ENCODE measurements at places on chromosomes 7 and 10. TPM values are rescaled to one million over a fixed set of nuclear protein-coding genes. Genes with fewer than 3 reads are reported as not detected.

DNA sequence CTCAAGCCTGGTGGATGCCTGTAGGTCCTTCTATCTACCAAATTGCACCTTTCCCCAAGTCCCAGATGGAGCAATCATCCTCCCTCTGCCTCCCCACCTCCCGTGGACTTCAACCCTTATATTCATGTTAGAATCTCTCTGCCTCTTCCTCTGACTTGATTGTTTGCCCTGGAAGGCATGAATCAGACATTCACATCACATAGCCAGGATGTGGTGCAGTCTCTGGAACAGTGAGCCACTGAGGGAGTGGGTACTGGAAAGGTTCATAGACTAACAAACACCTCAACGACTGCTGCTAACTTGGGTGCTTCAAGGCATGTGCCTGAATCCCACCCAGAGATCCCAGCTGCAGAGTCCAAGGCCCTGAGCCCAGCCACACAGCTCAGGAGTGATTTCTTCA is 494.0 kb downstream of the TNS3 start:
- peak; percentile 68 for DNase-seq

DNA sequence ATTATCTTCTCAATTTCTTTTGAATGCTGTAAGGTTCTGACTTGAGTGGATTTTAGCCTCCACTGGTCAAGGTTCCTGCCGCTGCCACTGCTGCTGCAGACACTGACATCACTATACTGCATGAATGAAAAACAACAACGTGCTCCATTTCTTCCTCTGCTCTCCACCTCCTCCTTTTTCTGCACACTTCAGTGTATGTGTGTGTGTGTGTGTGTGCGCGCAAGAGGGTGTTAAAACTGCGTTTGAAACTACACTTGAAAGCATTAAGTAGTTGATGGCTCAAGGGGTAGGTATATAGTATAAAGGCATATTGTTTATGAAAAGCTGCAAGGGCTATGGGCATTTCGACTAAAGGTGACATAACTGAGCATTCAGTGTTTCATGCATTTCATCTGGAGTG is 3.5 kb downstream of the GLCCI1 start:
- no peak for DNase-seq

PDIA4 gene
- total RNA-seq: 183 TPM

GRCh38 chr7:131385039-131385605 is 57.4 kb downstream of the MKLN1 start:
- DNase-seq: no peak

HOXA3 gene
- total RNA-seq: not detected

LOXL4 gene
- not detected for total RNA-seq

GRCh38 chr10:42974693-42975002 is 102.2 kb upstream of the RET start:
- DNase-seq: no peak

GRCh38 chr10:127949831-127950230 is 42.9 kb downstream of the PTPRE start:
- DNase-seq: no peak

- DNase-seq: no peak
These were observed 3.1 kb downstream of the ABHD11 start for GRCh38 chr7:73735528-73735905.

DNA sequence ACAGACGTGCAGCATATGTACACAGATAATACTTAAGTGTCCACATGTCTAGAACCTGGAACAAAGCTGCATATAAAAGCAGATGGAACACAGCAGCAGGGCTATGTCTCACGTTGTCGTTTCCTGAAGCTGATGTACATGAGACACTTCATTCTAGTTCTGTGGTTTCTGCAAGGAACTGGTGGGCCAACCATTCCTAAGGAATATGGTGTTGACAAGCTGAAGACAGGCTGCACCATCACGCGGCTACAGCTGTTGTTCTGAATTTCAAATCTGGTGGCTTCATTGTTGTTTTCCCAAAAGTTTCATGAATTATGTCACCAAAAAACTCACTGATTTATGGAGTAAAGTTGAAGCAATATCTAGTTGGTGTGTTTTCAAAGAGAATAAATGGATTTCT is 33.7 kb downstream of the PRKAG2 start:
- DNase-seq: no peak

DNA sequence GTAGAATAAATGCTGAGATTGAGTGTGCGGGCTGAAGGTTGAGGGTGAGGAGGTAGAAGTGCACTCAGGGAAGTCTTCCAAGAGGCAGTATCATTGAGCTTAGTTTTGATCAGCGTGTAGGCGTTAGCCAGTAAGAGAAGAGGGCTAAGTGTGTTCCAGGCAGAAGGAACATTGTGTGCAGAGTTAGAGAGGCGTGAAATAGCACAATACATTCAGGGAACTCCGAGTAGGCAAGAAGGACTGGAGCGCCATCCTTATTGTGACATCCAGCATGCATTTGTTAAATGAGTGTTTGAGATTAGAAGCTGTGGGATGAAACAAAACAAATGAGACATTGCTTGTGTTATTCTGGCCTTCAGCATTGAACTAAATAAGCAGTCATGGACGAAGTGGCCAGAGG is 140.9 kb upstream of the MKLN1 start:
- no peak for DNase-seq

DNA sequence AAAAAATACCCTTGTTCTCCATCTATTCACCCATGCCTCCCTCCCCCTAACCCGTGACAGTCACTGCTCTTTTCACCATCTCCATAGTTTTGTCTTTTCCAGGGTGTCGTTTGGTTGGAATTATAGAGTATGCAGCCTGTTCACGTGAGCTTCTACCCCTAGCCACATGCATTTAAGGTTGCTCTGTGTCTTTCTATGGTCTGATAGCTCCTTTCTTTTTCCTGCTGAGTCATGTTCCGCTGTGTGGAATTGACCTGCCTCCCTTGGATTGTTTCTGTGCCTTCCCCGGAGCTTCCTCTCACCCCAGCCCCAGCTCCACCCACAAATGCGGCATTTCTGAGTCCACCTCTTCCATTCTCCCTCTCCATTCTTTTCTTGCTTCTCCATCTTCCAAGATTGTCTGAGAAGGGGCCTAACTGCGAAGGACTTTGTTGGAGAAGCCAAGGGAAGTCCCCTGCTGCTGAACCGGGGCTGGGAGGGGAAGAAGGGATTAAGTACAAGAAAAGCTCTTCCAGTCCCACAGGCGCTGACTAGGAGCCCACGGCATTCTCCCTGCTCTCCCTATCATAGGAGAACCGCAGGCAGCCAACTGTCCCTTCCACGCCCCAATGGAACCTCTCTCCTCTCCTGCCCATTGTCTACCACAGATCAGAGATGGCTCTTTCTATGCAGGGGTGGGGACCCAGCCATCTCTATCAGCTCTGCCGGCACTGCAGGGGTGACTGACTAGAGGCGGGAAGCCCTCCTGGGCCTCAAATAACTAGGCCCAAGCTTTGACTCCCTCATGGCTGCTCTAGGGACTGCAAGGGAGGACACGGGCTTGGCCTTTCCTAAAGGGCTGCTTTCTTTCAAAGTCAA is 87.5 kb upstream of the ANLN start:
- peak; percentile 38 for DNase-seq

DNA sequence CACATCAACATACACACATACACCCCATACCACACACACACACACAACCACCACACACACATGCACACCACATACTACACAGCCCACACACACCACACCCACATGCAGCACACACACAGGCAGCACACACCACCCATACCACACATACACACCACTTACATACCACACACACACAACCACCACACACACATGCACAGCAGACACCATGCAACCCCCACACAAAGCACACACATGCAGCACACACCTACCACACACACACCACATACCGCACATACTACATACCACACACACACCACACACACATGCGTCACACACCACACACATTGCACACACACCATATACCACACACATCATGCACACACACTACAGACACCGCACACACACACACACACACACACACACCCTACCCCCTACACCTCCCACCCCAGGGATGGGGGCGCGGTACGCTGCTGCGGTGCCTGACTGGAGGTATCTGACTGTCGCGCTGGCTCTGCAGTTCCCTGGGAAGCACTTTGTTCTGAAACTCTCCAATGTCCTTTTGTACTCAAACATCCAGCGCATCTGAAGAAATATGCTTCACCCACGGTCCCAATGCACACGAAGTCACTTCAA is 5.4 kb upstream of the TRPV6 start:
- no peak for DNase-seq

STAG3 gene
- total RNA-seq: 0.23 TPM

DNA sequence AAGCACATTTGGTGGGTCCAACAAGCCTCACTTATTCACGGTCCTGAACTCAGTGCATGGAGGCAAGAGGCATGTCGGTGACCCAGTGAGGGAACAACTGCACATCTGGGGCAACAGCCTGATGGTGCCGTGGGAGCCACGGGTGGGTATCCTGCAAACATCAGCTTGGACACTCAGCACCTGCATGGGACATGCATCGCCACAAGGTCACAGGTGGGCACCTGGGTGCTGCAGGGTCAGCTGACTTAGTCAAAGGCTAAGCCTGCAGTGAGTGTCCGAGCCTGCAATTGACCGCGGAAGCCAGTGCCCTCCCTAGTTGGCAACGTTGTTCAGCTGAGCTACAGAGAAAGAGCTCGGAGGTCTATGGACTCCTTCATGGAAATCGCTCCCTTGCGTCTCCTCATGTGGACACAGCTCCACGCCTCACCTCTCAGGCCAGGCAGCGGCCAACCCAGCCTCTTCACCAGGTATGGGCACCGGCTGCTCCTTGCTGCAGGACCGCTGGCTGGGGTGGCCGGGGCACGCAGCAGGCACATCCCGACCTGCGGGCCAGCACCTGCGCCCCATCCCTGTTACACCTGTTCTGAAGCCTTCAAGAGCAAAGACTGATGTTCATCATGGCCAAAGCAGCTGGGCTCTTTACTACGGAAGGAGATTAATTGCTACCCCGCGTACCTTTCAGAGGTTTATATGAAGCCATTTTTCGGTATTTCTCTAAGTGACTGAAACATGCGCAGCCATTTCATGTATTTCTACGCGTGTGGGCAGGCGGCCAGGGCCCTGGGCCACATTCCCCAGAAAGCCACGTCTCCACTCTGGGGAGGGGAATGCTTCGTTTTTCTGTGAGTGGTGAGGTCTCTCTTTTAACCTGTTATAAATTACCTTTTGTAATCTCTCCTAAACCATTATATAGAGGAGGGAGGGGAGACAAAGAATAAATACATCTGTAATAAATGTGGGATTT is 380.7 kb downstream of the DNAJB6 start:
- DNase-seq: no peak

DNA sequence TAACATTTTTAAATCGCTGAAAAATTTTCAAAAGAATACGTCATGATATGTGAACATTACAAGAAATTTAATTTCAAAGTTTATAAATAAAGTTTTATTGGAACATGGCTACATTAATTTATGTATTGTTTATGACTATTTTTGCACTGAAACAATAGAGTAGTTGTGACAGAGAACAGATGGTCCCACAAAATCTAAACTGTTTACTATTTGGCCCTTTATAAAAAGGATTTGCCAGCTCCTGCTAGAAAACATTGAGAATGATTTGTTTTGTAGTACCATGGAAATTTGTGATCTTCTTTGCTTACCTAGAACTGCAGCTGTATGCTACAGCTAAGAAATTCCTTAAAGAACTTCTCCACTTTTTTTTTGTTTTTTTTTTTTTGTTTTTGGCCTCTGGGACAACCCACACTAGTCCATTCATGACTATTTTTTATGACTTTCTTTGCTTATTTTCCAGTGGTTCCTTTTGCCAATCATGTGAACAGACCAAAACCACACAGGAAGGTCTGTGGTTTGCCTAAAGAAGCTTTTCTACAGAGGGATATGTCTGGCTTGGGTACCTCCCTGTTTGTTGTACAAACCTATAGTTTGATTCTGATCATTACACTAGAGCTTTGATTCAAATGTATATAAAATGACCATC is 55.7 kb downstream of the ST7 start:
- peak; percentile 92 for DNase-seq

EBLN1 gene
- not detected for total RNA-seq

DNA sequence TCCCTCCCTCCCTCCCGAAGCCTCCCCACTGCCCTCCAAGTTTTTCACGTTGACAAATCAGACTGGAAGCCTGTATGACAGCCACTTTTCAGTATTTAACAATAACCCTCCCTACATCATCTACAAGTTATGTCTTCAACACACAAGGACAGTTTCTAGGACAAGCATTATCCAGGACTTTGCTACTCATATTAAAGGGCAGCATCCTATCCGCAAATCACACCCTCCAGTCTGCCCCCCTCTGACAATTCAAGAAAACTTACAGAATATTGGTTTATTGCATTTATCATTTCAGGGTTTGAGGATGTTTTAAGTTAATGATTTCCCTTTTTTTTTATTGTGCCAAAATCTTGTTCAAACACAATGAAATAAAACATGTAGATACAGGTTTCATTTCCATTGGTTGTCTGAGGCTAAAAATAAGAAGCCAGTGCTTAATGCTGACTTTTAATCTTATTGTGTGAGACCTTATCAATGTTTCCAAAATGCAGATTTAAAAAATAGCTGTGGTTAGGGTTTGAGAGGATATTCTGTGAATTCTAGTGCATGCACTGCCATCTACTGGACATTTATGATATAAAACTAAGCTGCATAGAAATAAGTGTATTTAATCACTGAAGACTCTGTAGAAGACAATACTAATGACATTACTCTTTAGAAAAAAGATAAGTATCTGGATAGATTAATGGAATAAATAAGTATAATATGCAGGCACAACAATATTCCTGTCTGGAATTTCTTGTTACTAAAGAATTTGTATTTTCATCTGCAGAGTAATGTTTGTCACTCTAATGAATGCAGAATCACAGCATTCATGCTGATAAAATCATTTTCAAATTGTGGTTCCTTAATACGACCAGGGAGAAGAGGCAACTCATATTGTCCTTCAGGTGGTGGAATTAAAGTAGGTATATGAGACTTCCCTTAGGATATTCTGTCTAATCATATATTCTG is 64.1 kb downstream of the CAV1 start:
- DNase-seq: peak; percentile 69

STEAP4 gene
- not detected for total RNA-seq

SP8 gene
- not detected for total RNA-seq

- no peak for DNase-seq
These were observed 20.5 kb downstream of the ASNS start for GRCh38 chr7:97851683-97852082.

H2BK1 gene
- total RNA-seq: not detected

SFXN3 gene
- 70.2 TPM for total RNA-seq

DNA sequence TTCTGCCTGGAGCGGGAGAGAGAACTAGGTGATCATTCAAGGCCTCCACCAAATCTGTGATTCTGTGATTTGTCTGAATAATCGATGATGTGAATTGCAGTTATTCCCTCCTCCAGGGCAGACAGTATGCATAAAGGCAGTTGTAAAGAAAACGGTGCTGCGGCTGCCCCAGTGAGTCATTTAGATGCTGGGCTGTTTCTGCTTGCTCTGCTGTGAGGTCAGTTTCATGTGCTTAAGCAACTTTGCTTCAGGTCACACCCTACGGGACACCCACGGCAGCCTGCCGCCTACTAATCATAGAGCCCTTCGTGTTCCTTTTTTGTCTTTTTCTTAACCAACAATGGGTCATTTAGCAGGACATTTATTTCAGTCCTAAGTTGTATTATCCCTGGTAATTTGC is 158.1 kb upstream of the PITRM1 start:
- DNase-seq: peak; percentile 41

TMEM178B gene
- total RNA-seq: 0.07 TPM

All from HT1080 (cell line).